ENCODE measurements at places on chromosomes 12 and 14.

DNA sequence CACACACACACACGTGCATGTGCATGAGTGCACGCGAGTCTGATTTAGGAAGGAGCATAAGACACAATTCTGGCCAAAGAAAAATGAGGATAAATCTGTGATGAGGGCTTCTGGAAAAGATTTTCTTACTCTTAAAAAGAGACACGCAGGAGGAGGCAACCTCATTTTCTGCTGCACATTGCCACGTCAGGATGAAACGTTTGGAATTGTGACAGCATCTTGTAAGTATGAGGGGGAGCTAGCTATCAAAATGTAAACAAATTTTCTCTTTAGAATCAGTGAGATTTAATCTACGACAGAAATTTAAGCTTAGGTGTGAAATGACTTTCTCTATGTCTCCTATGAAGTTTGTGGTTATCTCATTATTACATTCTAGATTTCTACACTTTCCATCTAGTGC is 31.1 kb upstream of the NUBPL start:
- DNase-seq = no peak

DNA sequence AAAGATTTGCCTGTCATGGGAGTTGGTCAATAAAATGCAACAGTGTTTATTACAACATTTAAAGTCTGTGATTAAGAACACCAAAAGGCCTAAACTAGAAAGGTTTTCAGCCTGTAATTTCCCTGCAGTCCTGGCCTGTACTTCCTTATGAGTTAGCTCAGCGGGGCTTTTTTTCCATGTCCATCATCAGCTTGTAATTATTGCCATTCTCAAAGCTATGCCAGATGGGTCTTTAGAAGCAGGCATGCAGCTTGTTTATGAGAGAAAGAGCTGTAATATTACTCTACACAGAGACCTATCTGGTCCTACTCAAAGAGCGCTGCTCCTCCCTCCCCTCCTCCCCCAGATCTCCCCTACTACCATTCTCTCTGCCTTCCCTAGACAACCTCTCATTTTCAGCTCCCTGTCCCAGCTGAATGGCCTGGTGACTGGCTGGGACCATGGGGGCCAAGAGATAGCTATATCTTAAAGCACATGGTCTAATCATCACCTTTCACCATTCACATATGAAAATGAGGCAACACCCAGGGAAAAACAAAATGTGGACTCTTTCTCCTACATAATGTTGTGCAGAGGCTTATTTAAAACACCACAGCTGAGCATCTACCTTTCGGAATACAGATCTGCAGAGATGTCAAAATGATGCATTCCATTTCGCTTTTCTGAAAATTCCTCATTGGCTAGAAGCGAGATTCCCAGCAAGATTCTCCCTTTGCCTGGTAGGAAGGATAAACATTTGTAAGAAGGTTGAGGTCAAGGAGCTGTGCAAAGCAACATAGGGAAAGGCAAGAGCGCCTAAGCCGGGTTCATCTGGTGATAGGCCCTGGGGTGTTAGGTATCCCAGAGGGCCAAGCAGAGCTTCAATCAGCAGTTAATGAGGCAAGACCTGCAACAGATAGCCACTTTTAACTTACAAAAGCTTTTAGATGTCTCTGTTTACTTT is 209.7 kb upstream of the CDKN3 start:
- DNase-seq = no peak

GRCh38 chr12:47318963-47319362 is 239.2 kb upstream of the AMIGO2 start:
- DNase-seq = no peak

- DNase-seq = no peak
Measured at GRCh38 chr12:125128439-125129178, 63.4 kb downstream of the AACS start.

DNA sequence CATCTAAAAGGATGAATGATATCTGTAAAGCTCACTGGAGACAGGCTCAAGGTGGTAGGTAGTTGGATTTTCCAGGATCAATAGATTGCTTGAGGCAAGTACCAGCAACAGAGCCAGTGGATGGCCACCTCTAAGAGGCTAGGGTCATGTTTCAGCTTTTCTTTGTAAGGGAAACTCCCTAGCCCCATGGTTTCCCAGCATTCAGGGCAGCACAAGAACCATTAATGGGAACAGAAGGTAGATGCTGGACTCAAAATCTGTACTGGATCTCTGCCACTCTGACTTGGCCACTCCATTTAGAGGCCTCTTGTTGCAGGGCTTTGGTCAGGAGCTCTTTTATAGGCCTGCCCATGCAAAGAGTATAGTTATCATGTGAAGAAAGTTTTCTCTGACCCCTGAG is 76.1 kb upstream of the DYRK2 start:
- DNase-seq = no peak

DNA sequence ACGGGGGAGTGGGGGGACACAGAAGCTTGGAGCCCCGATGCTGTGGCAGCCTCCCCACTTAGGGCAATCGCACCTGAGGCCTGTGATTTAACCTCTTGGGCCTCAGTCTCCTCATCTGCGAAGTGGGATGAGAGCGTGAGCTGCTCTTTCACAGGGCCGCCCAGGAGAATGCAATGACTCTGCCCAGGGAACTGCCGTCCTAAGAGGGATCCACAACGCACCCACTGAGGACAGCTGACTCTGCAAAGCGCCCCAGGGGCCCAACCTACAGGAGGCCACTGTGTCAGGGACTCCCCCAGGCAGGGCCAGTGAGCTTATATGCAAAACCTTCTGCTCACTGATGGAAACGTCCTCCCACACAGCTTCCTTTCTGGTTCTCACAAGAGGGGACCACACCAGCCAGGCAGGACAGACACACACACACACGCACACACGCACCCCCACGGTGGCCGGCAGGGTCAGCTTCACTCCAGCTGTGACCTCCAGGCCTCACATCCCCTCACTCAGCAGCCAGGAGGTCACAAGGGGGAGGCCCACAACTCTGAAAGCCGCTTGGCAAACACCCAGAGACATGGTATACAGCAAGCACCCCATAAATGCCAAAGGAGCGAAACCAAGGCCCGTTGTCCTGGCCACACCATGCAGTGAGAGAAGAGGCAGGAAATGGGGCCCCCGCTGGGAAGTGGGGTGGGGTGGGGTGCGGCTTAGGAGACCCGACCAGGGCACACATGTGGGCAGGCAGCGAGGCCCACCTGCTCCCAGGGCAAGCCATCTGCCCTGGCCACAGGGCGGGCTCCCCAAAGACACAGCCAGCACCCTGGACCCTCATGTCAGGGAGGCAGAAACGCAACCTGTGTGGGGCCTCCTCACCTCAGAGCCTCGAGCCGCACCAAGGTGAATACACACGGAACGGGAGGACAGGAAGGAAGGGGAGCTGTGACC is 73.3 kb downstream of the NCOR2 start:
- no peak for DNase-seq
